Natural killer cell treated with Interleukin-12 subunit alpha and Interleukin-12 subunit beta and Interleukin-15 and Interleukin-18, amount 100 ng/mL, for 72 hours (primary cell): ENCODE measurements at places on chromosomes 3 and 15.

GRCh38 chr3:172098698-172099494 is 59.5 kb downstream of the FNDC3B start:
- DNase-seq: no peak

- DNase-seq: no peak
These were observed 12.8 kb downstream of the PAK6 start for GRCh38 chr15:40251486-40252140.

- DNase-seq: no peak
These were observed 190.6 kb downstream of the TCF12 start for GRCh38 chr15:57109005-57109404.

- no peak for DNase-seq
These were observed 258.8 kb downstream of the PLOD2 start for GRCh38 chr3:145902166-145902565.
